Activated naive CD4-positive, alpha-beta T cell treated with anti-CD3 and anti-CD28 coated beads, Interleukin-2, amount 50 U/mL, for 16 hours (primary cell): ENCODE measurements at places on chromosomes 2 and 18.

- no peak for DNase-seq
These were observed 47.0 kb downstream of the CHST9 start for GRCh38 chr18:27138079-27138478.

- no peak for DNase-seq
These were observed 190.4 kb downstream of the CELF4 start for GRCh38 chr18:37375181-37375580.

- no peak for DNase-seq
These were observed 73.5 kb upstream of the RAPGEF4 start for GRCh38 chr2:172662099-172662498.

GRCh38 chr2:24538720-24539119 lies 47.7 kb downstream of the NCOA1 start:
- no peak for DNase-seq

- DNase-seq: no peak
These were observed 131.2 kb downstream of the LYPD6B start for GRCh38 chr2:149169656-149170055.

- no peak for DNase-seq
These were observed 297.5 kb downstream of the PIEZO2 start for GRCh38 chr18:10851824-10852319.

DNA sequence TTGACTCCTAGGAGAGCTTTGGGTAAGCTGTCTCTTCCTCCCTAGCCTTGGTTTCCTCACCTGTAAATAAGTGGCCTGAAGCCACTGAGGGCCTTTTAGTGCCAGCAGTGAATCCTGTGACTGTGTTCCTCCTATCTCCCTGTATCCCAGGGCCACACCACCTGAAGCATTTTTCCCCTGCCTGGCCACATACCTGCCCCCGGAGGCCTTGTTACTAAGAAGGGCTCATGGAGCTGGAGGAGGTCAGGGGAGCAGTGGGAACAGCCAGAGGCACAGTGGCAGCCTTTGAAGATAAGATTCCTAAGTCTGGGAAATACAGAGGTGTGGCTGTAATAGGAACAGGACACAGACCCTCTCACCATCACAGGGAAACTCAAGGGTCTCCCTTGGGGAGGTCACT lies 162.4 kb downstream of the SMAD7 start:
- peak; percentile 3 for DNase-seq

- DNase-seq: no peak
These were observed 725.2 kb downstream of the TSN start for GRCh38 chr2:122480501-122481243.

DNA sequence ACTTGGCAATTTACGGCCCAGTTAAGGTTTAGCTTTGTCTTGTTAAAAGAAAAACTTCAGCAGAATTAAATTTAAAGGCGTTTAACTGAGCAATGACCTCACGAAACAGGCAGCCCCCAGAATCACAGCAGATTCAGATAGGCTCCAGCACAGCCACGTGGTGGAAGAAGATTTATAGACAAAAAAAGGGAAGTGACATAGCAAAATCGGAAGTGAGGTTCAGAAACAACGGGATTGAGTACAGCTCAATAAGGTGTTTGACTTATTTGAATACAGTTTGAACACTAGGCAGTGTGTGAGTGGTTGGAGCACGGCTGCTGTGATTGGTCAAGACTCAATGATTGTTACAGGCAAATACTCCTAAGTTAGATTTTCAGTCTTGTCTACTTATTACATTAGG lies 79.8 kb downstream of the MOGAT1 start:
- DNase-seq: no peak

- DNase-seq: no peak
These were observed 766.2 kb downstream of the DPP10 start for GRCh38 chr2:115208493-115209164.

- no peak for DNase-seq
These were observed 6.0 kb upstream of the NCK2 start for GRCh38 chr2:105738658-105739241.
